ENCODE measurements at places on chromosomes 7 and 10. TPM values are rescaled to one million over a fixed set of nuclear protein-coding genes. Genes with fewer than 3 reads are reported as not detected.

DNA sequence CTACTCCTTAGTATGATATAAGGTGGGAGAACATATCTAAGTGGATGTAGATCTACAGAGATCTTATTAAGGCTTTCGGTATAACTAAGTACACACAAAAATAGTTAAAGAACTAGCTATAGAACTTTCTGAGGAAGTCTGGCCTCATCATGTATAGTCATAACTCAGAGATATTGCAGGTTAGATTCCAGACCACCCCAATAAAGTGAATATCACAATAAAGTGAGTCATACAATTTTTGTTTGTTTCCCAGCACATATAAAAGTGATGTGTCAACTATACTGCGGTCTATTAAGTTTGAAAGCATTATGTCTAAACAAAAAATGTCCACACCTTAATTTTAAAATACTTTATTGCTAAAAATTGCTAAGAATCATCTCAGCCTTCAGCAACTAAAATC lies 24.7 kb upstream of the SEMA3A start:
- DNase-seq = peak; percentile 38
- H3K4me3 ChIP-seq = no peak overlapping the region
- no peaks in the 10 kb centered on the region for H3K36me3 ChIP-seq
- H3K4me1 ChIP-seq = peaks cover 15% of the 10 kb centered on the region
- peak overlapping the region; percentile 39 for H3K27ac ChIP-seq

- no peak for DNase-seq
- H3K27me3 ChIP-seq = no peaks in the 10 kb centered on the region
- H3K36me3 ChIP-seq = no peaks in the 10 kb centered on the region
- no peaks in the 10 kb centered on the region for H3K4me1 ChIP-seq
Measured at GRCh38 chr7:111018960-111019736, 71.8 kb upstream of the LRRN3 start.

GRCh38 chr10:110391541-110391940 lies 86.8 kb upstream of the SMNDC1 start:
- H3K27me3 ChIP-seq = no peaks in the 10 kb centered on the region
- peaks cover 26% of the 10 kb centered on the region for H3K4me1 ChIP-seq
- H3K27ac ChIP-seq = no peak overlapping the region
- H3K4me3 ChIP-seq = no peak overlapping the region
- DNase-seq = no peak

DNA sequence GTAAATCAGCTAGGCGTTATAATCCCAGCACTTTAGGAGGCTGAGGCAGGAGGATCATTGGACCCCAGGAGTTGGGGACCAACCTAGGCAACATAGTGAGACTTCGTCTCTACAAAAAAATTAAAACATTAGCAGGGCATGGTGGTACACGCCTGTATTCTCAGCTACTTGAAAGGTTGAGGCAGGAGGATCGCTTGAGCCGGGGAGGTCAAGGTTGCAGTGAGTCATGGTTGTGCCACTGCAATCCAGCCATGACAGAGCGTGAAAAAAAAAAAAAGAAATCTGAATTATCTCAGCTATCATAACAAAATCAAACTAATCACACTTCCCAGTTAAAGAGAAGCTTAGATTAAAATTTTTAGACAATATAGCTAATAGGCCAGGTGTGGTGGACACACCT lies 35.3 kb downstream of the ATAD1 start:
- no peak overlapping the region for H3K27ac ChIP-seq
- no peaks in the 10 kb centered on the region for H3K27me3 ChIP-seq
- no peaks in the 10 kb centered on the region for H3K4me1 ChIP-seq
- H3K36me3 ChIP-seq = peaks cover 20% of the 10 kb centered on the region
- H3K4me3 ChIP-seq = no peak overlapping the region
- no peak for DNase-seq

- H3K4me1 ChIP-seq = peaks cover 7% of the 10 kb centered on the region
- peaks cover 3% of the 10 kb centered on the region for H3K36me3 ChIP-seq
- H3K27me3 ChIP-seq = no peaks in the 10 kb centered on the region
- H3K4me3 ChIP-seq = peak within 1 kb of the TSS; percentile 67
- peak within 1 kb of the TSS; percentile 41 for H3K27ac ChIP-seq
- DNase-seq = peak; percentile 97
Measured at GRCh38 chr10:102432162-102432950, at the start of gene CUEDC2. Gene CUEDC2 (minus strand): TSS chr10:102432574. CDS start chr10:102425188, 7,386 bp downstream.

TACR2 gene
- total RNA-seq = not detected

DNA sequence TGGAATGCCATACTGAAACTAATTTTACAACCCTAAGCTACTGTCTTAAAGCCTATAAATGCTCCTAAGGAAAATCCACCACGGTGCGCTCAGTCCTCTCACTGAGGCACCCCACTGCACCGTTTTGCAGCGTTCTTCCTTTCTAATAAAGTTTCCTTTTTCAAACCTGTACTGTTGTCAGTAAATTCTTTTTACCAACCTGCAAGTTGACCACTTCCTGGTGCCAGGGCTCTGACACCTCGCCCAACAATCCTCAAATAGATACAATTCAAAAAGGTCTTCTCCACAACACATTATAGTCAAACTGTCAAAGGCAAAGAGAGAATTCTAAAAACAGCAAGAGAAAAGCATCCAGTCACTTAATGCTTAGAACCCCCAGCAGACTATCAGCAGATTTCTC lies 42.8 kb downstream of the HERPUD2 start:
- H3K27me3 ChIP-seq = no peaks in the 10 kb centered on the region
- no peak overlapping the region for H3K27ac ChIP-seq
- H3K36me3 ChIP-seq = peaks cover 6% of the 10 kb centered on the region
- no peaks in the 10 kb centered on the region for H3K4me1 ChIP-seq

DNA sequence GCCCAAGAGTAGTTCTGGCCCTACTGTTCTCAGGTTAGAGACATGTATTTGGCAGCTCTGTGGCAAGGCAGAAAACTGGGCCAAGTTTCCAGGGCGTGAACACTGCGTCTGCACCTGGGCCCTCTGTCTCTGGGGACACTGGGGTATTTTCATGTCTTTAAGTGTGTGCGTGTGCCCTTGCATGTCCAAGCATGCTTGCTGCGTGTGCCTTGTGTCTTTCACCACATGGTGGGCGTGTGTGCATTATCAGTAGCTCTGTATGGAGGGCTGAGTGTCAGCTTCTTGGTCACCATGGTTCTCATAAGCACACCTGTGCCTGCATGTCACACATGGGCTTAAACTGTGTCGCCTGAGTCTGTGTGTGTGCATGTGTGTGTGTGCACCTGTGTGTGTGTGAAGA lies 69.3 kb downstream of the HIPK2 start:
- DNase-seq = no peak
- H3K4me1 ChIP-seq = peaks cover 17% of the 10 kb centered on the region
- H3K27ac ChIP-seq = no peak overlapping the region
- no peak overlapping the region for H3K4me3 ChIP-seq

MYL10 gene
- total RNA-seq = not detected

DNA sequence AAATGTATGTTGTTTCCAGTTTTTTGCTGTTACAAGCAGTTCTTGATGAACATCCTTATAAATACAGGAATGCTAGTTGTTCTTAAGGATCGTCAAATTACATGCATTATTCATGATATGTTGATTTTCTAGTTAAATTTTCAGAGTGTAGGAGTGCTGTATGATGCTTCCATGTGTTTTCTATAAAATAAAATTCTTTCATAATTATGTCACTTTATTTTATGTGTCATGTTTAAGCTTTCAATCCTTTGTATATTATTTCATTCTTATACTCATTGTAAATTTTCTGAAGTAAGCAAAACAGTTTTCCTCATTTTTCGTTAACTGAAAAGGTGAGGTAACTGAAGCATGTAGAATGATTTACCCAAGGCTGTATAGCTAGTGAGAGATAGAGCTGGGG lies 16.8 kb upstream of the MYPN start:
- H3K36me3 ChIP-seq = no peaks in the 10 kb centered on the region
- DNase-seq = no peak
- no peaks in the 10 kb centered on the region for H3K27me3 ChIP-seq
- H3K4me3 ChIP-seq = no peak overlapping the region

TEX47 gene
- not detected for total RNA-seq
